ENCODE measurements at places on chromosomes 6 and 20. TPM values are rescaled to one million over a fixed set of nuclear protein-coding genes. Genes with fewer than 3 reads are reported as not detected.

Gene DEFB124
- not detected for total RNA-seq

Gene OR2B6
- total RNA-seq: not detected

Gene FRS3
- 6.3 TPM for total RNA-seq

Gene SLC44A4
- total RNA-seq: 64.4 TPM

Gene IP6K3
- 0.88 TPM for total RNA-seq

Gene PPP1R16B
- 7.8 TPM for total RNA-seq

Gene ECT2L
- not detected for total RNA-seq

Gene ARMH2
- not detected for total RNA-seq

Gene EPHA7
- 1.5 TPM for total RNA-seq

Gene ENPP5
- total RNA-seq: 5.1 TPM

Gene YTHDF1
- total RNA-seq: 27.7 TPM

Gene LIN28B
- total RNA-seq: not detected

GRCh38 chr20:49851231-49851705 lies 38.6 kb downstream of the SLC9A8 start:
- no peaks in the 10 kb centered on the region for H3K4me1 ChIP-seq
- no peak overlapping the region for H3K4me3 ChIP-seq

DNA sequence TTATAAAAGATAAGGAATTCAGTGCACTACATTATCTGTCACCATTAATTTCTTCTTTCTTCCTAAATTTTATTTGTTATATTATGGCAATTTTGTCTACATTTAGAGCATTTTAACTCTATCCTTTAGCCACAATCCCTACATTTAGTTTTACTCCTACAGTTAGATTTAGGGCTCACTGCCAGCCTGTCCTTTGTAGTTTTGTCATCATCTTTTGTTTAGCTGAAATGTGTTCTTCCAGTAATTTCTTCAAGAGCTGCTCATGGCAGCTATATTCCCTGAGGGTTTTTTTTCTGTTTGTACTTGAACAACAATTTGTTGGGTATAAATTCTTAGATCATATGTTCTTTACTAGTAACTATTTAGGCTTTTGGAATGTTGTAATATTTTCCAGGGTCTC lies 72.7 kb upstream of the B3GAT2 start:
- H3K4me3 ChIP-seq: no peak overlapping the region
- no peaks in the 10 kb centered on the region for H3K4me1 ChIP-seq
- no peaks in the 10 kb centered on the region for H3K27me3 ChIP-seq
- no peak for DNase-seq
- no peaks in the 10 kb centered on the region for H3K36me3 ChIP-seq

GRCh38 chr6:87932361-87932760 lies 115.3 kb upstream of the SPACA1 start:
- no peak for DNase-seq
- no peak overlapping the region for H3K27ac ChIP-seq
- no peaks in the 10 kb centered on the region for H3K4me1 ChIP-seq
- H3K36me3 ChIP-seq: no peaks in the 10 kb centered on the region
- H3K27me3 ChIP-seq: no peaks in the 10 kb centered on the region

DNA sequence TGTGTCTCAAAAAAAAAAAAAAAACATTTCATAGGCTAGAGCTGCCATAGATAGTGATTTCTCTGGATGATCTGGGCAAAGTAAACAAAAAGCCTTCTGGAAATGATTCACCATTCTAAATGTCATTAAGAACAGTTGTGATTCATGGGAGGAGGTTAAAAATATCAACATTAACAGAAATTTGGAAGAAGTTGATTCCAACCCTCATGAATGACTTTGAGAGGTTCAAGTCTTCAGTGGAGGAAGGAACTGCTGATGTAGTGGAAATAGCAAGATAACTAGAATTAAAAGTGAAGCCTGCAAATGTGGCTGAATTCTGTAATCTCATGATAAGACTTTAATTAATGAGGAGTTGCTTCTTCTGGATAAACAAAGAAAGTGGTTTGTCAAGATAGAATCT lies 26.8 kb upstream of the MMP24 start:
- no peaks in the 10 kb centered on the region for H3K27me3 ChIP-seq
- no peak overlapping the region for H3K4me3 ChIP-seq
- DNase-seq: no peak
- H3K4me1 ChIP-seq: no peaks in the 10 kb centered on the region
- no peaks in the 10 kb centered on the region for H3K36me3 ChIP-seq

GRCh38 chr6:152356662-152357061 lies 280.5 kb downstream of the SYNE1 start:
- H3K4me3 ChIP-seq: no peak overlapping the region
- no peak for DNase-seq
- H3K4me1 ChIP-seq: no peaks in the 10 kb centered on the region

GRCh38 chr6:139325686-139326085 lies 33.9 kb upstream of the TXLNB start:
- no peaks in the 10 kb centered on the region for H3K36me3 ChIP-seq
- DNase-seq: no peak
- H3K4me3 ChIP-seq: no peak overlapping the region
- H3K27ac ChIP-seq: no peak overlapping the region

GRCh38 chr20:20752712-20753111 lies 40.3 kb upstream of the RALGAPA2 start:
- no peak overlapping the region for H3K27ac ChIP-seq
- DNase-seq: no peak
- no peak overlapping the region for H3K4me3 ChIP-seq
- no peaks in the 10 kb centered on the region for H3K36me3 ChIP-seq

DNA sequence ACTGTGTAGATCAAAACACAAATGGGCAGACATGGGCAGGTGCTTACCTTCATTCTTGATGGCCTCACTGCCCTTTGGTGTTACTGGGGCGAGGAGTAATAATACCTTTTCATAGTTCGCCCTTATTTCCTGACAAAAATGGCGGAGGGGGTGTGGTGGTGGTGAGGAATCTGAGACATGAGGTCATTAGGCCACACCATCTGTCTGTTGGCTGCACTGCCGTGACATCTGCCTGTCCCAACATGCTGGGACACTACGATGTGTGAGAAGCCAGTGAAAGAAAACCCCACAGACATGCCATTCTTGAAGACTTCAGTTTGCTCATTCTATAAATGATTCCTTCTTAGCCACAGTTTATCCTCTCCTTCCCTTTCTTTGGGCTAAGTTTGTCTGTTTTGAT lies 13.4 kb upstream of the MAPRE1 start:
- H3K4me1 ChIP-seq: no peaks in the 10 kb centered on the region
- H3K27ac ChIP-seq: no peak overlapping the region
- no peak for DNase-seq
- H3K27me3 ChIP-seq: no peaks in the 10 kb centered on the region

DNA sequence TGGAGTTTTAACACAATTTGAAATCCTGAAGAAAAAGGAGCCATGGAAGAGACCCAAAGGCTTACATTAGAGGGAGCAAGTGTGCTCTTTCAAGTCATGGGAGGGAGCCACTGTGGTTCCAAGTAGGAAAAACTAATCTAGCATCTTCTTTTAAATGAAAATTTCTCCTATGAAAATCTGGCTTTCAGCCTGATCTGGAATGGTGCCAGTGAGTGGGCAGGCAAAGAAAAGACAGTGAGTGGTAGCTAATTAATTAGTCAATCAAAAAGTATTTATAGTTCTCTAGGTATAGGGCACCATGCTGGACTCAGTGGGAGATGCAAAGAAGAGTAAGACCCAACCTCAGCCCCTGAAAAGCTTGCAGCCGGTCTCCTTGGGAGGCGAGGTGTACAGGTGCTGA lies 21.9 kb downstream of the CAP2 start:
- no peaks in the 10 kb centered on the region for H3K27me3 ChIP-seq
- H3K36me3 ChIP-seq: no peaks in the 10 kb centered on the region
- no peak overlapping the region for H3K4me3 ChIP-seq
- DNase-seq: no peak

DNA sequence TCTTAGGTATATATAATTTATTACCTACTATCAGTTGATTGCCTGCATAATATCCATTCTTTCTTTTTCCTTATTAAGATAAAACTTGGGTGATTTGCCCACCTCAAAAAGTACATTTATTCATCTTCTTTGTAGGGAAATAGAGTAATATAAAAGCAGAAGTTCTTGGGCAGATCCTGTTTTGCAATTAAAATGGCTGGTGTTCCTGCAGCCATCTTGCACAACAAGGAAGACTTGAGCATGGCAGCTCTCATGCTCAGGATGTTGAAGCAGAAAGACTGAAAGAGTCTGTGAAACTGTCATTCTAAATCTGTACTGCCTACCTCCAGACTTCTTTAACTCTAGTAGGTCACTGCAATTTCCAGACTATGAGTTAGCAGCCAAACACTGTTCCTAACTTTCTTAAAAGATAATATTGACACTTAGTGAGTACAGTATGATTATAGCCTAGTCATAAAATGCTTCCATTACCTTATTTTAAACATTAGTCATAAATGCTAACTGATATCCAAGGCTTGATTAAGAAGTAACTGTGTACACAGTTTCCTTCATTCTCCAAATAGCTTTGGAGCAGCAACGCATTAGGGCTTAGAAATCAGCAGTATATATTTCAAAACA lies 24.6 kb upstream of the HTR1B start:
- H3K27ac ChIP-seq: no peak overlapping the region
- DNase-seq: no peak
- no peaks in the 10 kb centered on the region for H3K4me1 ChIP-seq
- no peak overlapping the region for H3K4me3 ChIP-seq

GRCh38 chr6:88823998-88824397 lies 139.4 kb downstream of the RNGTT start:
- no peaks in the 10 kb centered on the region for H3K4me1 ChIP-seq
- DNase-seq: no peak
- H3K36me3 ChIP-seq: no peaks in the 10 kb centered on the region
- H3K4me3 ChIP-seq: no peak overlapping the region

DNA sequence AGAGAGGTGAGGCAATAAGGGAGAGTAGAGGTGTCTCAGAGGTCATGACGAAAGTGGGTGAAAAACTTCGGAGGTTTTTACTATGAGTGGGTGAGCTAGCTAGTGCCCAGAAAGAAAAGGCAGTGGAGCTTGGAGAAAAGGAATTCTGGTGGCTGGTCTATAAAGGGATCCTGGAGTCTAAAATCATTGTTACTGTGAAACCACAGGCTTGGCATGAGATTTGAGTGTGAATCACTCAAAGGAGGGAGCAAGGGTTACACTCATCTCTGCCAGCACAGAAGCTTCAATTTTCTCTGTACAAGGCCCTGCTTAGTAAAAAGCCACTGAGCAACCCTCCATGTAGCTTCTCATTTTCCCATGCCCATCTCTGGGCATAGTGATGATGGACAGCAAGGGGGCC lies 47.5 kb downstream of the CD83 start:
- no peak overlapping the region for H3K4me3 ChIP-seq
- H3K36me3 ChIP-seq: no peaks in the 10 kb centered on the region
- H3K4me1 ChIP-seq: no peaks in the 10 kb centered on the region
- H3K27me3 ChIP-seq: no peaks in the 10 kb centered on the region

DNA sequence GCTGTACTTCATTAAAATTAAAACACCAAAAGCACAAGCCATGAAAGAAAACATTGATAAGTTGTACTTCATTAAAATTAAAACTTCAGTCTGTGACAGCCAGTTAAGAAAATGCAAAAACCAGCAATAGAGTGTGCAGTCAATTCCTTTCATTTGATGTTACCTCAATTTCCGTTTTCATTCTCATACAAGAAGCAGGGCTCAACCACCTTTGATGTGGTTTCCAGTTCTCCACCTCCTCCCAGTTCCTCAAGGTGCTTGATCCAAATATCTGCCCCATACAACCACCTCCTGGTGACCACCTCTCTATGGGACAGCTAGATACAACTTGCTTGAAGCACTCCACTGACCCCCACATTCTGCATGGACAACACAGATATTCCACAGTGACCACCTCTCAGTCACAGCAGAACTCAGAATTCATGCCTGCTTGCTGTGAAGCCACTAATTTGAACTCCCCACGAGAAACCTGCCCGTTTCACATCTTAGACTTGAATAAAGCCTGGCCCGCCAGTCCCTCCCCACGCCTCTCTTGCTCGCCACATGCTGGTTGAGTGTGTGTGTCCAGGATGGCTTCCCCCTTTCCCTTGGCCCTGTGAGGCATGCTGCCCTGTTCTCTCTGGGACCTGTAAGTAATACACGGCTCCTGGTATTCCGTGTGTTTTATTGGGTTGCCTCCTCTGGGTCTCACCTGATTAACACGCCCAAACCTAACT lies 66.1 kb downstream of the FAM50B start:
- no peak for DNase-seq
- no peaks in the 10 kb centered on the region for H3K36me3 ChIP-seq
- H3K4me3 ChIP-seq: no peak overlapping the region
- no peaks in the 10 kb centered on the region for H3K27me3 ChIP-seq
- H3K27ac ChIP-seq: no peak overlapping the region
- peaks cover 29% of the 10 kb centered on the region for H3K4me1 ChIP-seq

GRCh38 chr6:143513410-143513809 lies 1.9 kb upstream of the FUCA2 start:
- H3K27me3 ChIP-seq: no peaks in the 10 kb centered on the region
- H3K36me3 ChIP-seq: no peaks in the 10 kb centered on the region
- DNase-seq: peak; percentile 82
- no peak overlapping the region for H3K27ac ChIP-seq
- H3K4me1 ChIP-seq: peaks cover 26% of the 10 kb centered on the region
- no peak overlapping the region for H3K4me3 ChIP-seq

DNA sequence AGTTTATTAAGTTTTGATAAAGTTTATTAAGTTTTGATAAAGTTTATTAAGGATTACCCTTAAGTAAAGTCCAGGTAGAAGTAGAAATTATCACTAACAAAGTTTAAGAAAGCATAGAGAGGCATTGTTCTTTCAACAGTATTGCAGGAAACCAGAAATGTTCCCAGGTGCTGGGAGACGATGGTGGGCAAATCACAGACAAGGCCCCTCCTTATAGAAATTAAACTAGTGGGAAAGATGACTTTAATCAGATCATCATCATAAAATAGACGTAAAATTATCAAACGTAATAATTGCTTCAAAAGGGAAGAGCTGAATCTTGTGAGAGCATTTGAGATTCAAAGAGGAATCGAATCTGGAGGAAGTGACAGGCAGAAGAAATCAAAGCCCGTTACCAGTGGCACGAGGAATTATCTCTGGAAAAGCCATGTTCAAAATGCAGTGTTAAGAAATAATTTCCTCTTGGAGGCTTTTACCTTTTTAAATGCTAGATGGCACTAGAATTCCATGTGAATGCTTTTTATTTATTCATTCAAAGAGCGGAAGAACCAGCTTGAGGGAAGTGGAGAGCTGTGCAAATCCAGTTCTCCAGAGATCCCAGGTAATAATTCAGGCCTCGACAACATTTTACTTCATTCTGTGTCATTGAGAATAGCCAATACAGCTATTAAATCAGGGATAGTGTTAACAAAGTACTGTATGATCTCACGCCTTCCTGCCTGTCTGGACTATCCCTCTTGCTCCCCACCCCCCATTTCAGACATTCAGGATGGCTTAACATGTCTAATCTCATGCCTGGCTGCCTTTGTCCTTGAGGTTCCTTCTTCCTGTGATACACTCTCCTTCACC lies 1.0 kb upstream of the APMAP start:
- H3K27me3 ChIP-seq: no peaks in the 10 kb centered on the region
- peak overlapping the region; percentile 91 for H3K27ac ChIP-seq
- no peak for DNase-seq
- H3K36me3 ChIP-seq: no peaks in the 10 kb centered on the region
- H3K4me1 ChIP-seq: peaks cover 6% of the 10 kb centered on the region

- no peaks in the 10 kb centered on the region for H3K36me3 ChIP-seq
- H3K27me3 ChIP-seq: no peaks in the 10 kb centered on the region
- H3K4me3 ChIP-seq: no peak overlapping the region
- H3K27ac ChIP-seq: no peak overlapping the region
- no peaks in the 10 kb centered on the region for H3K4me1 ChIP-seq
- no peak for DNase-seq
Measured at GRCh38 chr20:51315390-51315789, 227.1 kb downstream of the NFATC2 start.

GRCh38 chr20:51440589-51440988 lies 101.9 kb downstream of the NFATC2 start:
- H3K36me3 ChIP-seq: peaks cover under 1% of the 10 kb centered on the region
- no peak overlapping the region for H3K27ac ChIP-seq
- peak; percentile 72 for DNase-seq
- H3K27me3 ChIP-seq: no peaks in the 10 kb centered on the region
- no peak overlapping the region for H3K4me3 ChIP-seq

All from Peyer's patch (tissue), 4 donors.